ENCODE measurements at places on chromosomes 4 and X. TPM values are rescaled to one million over a fixed set of nuclear protein-coding genes. Genes with fewer than 3 reads are reported as not detected.

ARL9 gene
- total RNA-seq = 0.14 TPM

NIPAL1 gene
- 0.80 TPM for total RNA-seq

IDUA gene
- total RNA-seq = 10.1 TPM

PDGFRA gene
- total RNA-seq = 0.80 TPM

SERTM2 gene
- total RNA-seq = not detected

DUX4 gene
- not detected for total RNA-seq
